Right cardiac atrium (tissue), 5 donors: ENCODE measurements at places on chromosomes 12 and 14. TPM values are rescaled to one million over a fixed set of nuclear protein-coding genes. Genes with fewer than 3 reads are reported as not detected.

JAG2 gene
- total RNA-seq: 17.7 TPM

DNA sequence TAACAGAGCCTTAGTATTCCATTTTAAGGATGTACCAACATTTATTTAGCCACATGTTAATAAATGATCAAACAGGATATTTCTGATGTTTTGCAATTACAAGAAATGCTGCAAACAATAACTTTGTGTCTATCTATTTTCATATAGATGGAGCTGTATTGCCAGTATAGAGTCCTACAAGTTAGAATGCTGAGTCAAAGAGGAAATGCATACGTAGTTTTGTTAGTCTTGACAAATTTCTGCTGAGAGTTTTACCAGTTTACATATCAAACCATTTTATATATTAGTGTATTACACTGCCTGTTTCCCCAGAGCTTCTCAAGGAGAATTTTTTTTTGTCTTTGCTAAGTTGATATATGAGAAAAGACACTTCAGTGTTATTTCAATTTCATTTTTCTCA is 541.7 kb downstream of the SLC16A7 start:
- DNase-seq: no peak

DNA sequence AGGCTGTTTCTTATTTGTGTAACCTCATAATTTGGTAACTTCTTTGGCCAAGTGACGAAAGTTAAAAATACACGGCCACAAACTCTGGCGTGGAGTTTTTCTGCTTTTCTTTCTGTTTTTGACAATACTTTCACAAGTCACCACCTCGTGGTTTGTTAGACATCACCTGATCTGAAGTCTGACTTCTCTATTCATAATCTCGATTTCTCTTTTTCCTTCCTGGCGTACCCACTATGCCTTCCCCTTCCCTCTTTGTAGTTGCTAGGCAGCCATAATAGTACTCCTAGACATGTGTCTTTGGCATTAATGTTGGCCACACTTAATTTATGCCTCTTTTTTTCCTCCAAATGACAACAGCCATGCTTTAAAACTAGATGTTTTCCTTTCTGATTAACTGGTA is 97.6 kb downstream of the POLR3B start:
- DNase-seq: no peak

DNA sequence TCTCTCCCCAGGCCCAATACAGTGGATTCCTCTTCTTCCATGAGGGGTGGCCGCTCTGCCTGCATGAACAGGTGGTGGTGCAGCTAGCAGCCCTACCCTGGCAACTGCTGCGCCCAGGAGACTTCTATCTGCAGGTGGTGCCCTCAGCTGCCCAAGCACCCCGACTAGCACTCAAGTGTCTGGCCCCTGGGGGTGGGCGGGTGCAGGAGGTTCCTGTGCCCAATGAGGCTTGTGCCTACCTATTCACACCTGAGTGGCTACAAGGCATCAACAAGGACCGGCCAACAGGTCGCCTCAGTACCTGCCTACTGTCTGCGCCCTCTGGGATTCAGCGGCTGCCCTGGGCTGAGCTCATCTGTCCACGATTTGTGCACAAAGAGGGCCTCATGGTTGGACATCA is 3.8 kb downstream of the ARHGEF40 start:
- no peak for DNase-seq

GRCh38 chr12:127355061-127355841 is 911.7 kb upstream of the TMEM132C start:
- DNase-seq: no peak

NPFF gene
- not detected for total RNA-seq

BDKRB2 gene
- total RNA-seq: 0.23 TPM

DNA sequence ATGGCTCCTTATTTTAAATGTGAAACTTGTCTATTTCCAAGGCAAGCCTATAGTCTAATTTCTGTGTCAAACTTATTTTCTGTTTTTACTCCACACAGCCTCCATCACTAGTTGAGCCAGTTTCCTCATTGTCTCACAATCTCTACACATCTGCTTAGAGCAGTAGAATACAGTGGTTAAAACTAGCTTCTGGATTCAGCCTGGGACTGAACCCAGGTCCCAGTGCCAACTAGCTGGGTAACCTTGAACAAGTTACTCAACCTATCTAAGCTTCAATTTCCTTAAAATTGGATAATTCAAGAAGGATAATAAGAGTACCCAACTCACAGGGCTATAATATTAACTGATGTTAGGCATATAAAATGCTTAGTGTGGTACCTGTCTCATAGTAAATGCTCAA is 304.7 kb upstream of the NPAS3 start:
- DNase-seq: no peak

ADAMTS20 gene
- not detected for total RNA-seq

CLEC6A gene
- total RNA-seq: not detected

DNA sequence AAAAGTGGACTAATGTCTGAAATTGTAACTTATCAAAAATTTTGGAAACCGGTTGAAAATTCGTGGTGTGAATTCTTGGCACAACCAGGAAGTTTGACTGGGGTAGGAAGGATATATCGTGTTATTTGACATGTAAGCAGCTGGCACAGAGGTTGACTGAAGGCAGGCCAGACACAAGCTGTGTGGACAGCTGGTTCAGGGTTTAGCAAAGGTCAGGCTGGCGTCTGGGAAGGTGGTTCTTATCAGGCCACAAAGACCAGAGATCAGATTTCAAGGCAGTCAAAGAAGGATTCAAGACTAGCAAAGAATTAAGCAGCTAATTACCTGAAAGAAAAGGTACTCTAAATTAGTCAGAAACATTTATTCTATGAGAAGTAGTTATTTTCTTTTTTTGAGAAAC is 450.2 kb upstream of the MDGA2 start:
- DNase-seq: no peak

GRCh38 chr14:105377555-105378182 is 20.7 kb upstream of the TEX22 start:
- no peak for DNase-seq

CFAP54 gene
- 0.29 TPM for total RNA-seq

DNA sequence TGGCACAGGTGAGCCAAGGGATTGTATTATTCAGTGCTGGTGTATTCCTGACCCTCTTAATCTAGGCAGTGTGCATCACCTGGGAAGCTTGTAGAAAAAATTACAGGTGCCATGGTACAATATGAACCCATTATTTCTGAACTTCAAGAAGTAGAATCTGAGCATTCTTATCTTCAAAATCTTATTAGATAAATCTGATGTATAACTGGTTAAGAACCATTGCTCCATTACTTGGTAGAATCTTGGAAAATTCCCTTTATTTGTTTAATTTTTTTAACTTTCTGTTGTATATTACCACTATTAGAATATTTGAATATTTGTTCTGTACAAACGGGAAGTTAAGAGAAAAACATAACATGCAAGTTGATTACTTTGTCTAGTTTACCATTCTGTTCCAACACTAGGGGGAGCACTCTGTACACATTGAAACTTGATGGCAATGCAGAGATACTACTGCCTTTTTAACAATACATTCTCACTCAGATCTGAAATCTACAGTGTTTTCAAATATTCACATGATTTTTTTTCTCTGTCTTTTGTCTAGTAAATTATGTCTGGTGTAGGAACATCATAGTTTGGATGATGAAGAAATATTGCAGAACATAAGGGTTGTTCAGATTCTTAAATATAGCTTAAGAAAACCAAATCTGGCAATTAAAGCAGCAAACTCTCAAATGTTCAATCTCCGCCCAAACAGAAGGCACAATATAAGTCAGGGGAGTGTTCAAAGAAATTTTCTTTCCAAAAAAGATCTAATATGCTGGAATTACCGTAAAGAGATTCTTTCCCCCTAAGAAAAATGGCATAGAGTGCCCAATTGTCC is 196.6 kb downstream of the PCNX1 start:
- no peak for DNase-seq

CAND1 gene
- 72.6 TPM for total RNA-seq

DNA sequence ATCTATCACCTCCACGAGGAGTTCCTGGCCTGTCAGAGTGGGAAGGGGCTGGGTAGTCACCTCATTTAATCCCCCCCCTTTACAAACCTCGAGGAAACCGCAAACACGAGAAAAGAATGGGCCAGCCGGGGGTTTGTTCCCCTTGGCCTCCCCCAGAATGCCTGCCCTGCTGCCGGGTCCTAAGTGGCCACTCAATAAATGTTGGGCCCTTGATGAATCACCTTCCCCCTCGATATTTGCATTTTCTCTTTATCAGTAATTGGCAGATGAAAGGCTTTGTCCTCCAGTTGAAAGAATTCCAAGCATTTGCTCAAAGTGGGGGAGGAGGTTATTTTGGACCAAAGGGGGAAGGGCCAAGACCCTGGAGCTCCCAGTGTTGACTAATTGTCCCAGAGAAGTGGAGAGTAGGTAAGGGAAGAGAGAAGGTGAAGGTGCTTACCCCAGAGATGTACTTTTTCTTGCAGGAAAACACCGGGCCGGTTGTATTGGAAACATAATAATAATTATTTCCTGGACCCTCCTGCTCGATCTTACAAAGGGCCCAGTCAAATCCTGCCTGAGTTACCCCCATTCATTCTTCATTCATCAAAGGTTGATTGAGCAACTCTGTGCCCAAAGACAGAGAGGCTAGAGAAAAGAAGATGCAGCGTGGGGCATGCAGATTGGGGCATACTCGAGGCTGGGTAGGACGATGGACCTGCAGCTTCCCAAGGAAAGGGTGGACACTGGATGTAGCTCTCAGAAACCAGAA is 1.9 kb upstream of the KDM2B start:
- no peak for DNase-seq

OR4K14 gene
- not detected for total RNA-seq

GRCh38 chr14:75222208-75222701 is 45.8 kb upstream of the TMED10 start:
- no peak for DNase-seq

GRCh38 chr14:35506461-35506860 is 27.5 kb upstream of the INSM2 start:
- no peak for DNase-seq

- DNase-seq: no peak
These were observed 3.5 kb downstream of the TAC3 start for GRCh38 chr12:57012600-57013465.

C12orf54 gene
- total RNA-seq: not detected

GRCh38 chr14:95774265-95775160 is 60.6 kb upstream of the TCL1A start:
- DNase-seq: no peak

CLEC4C gene
- not detected for total RNA-seq

DNA sequence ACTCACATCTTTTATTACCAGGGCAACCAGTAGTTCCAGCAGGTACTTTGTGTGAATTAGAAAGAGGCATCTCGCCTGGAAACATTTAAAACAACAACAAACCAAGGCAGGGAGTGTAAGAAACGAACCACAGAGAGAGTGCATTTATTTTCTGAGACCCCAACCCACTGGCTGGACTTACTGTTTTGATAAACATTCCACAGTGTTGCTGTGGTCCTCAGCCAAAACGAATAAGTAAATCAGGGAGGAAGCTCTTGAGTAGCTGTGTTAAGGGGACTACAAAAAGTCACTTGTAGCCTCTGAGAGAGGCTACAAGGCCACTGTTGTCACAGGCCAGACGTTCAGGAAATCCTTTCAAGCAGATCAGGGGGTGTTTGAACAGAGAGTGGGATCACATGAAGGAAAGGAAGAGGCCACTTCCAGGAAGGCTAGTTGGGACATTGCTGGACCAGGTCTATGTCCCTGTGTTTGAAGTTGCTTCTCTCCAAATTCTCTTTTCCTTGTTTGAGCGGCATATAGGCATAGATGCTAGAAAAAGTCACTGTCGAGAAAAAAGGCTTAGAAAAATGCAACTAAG is 33.8 kb downstream of the DMAC2L start:
- no peak for DNase-seq

FGD4 gene
- total RNA-seq: 12.2 TPM

DNA sequence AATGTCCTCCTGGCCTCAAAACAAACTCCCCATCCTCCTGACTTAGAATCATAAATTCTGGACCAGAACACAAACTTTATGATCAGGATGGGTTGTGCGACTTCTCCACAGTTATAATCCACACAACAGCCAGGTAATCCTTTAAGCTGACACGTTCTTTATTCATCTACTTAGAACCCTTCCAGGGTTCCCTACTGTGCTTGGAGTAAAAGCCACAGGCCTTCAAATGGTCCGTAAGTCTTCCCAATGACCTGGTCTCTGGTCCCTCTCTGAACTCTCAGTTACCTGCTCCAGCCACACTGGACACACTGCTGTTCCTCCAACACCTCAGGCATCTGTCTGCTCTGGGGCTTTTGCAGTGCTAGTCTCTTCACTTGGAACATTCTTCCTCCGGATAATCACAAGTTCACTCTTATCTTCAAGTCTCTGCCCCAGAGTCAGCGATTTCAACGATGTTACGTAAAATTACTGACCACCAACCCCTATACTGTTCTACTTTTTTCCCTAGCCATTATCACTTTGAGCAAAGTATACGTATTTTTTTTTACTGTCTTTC is 1.7 kb upstream of the RNASE7 start:
- DNase-seq: no peak
